ENCODE measurements at places on chromosomes 6 and 20.
A peak's percentile ranks its signal among the peaks of the same experiment; 100 is the strongest.

DNA sequence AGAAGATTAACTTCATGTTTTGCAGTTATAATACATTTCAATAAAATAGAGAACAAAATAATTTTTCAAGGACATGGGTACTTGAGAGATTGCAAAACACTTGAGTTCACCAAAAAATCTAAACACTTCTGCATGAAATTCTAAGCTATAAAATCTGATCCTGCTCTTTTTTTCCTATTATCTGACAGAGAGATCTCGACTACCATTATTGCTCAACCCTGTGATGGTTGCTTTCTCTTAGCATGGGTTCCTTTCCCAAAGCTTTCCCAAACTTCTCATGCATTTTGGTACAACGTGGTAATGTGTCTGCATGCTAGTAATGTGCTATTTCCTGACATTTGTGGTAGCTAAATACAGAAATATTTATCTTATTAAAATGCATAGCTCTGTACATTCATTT lies 1243.1 kb upstream of the ADGRB3 start:
- DNase-seq = no peak

DNA sequence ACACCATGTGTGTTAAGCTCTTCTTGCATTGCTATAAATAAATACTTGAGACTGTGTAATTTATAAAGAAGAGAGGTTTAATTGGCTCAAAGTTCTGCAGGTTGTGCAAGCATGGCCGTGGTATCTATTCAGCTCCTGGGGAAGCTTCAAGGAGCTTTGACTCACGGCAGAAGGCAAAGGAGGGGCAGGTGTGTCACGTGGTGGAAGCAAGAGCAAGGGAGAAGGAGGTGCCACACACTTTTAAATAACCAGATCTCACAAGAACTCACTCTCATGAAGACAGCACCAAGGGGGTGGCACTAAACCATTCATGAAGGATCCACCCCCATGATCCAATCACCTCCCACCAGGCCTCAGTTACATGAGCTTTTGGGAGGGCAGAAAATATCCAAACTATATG lies 193.7 kb downstream of the ERMARD start:
- DNase-seq = no peak

DNA sequence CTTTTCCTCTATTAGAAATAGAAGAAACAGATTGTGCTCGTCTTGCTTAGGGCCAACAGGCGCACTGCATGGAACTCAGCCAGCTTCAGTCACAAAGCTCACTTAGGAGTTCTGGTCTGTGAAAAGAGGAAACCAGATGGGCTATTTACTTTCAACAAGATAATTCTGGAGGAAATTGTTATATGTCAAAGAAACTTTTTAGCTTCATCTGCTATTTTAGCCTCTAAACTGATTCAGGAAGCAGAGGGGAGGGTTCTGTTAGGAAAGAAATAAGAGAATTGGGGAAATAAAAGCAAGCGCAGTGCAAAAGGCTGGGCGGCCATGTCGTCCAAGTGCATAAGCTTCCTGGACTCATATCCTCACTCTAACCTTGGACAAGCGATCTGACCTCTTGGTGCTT lies 21.3 kb downstream of the PRKN start:
- DNase-seq = peak; percentile 1

- no peak for DNase-seq
Observed at GRCh38 chr6:135334169-135334568, 153.1 kb downstream of the MYB start.

- DNase-seq = no peak
Observed at GRCh38 chr6:77037439-77037838, 425.9 kb downstream of the HTR1B start.

GRCh38 chr20:35359335-35359950 lies 52.3 kb downstream of the UQCC1 start:
- no peak for DNase-seq

- DNase-seq = no peak
Observed at GRCh38 chr20:6956574-6956973, 189.1 kb downstream of the BMP2 start.

DNA sequence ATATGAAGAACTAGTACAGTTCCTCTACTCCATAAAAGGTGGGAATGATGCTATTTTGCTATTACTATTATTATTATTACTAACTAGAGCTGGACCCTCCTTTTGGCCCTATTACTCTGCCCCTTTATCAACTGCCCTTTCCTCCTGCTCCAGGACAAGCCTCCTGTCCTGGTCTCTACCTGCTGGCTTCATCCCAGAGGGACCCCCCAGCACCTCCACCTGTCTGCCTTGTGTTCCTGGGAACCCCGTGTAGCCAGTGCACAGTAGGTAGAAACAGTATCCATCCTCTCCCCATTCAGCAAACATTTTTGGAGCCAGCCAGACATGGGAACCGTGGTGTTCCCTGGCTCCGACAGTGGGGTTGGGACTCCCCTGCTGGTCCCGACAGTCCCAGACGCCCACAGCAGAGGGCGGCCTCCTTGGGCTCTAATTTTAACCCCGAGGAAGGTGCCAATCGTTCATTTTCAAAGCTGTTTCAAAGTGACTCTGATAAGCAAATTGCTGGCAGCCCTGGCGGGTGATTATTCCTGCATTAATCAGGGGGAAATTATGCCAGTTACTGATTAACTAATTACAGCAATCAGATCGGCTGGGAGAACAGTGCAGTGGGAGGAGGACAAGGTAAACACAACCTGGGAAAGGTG lies 44.2 kb upstream of the MDGA1 start:
- no peak for DNase-seq

DNA sequence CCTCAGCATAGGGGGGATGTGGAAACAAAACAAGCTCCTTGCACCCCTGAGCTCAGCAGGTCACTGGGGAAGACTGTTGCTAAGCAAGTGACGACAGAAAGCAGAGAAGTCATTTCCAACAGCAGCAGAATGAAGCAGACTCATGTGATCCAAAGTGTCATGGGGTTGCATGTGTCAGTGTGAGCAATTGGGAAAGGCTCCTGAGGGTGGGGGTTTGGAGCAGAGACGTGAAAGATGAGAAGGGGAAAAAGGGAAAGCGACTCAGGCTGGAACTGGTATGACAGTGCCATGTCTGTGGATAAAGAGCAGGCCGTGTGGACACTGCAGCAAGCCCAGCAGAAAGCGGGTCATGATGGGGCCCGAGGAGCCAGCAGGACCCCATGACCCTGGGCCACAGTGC lies 363.9 kb downstream of the PREX1 start:
- DNase-seq = no peak

DNA sequence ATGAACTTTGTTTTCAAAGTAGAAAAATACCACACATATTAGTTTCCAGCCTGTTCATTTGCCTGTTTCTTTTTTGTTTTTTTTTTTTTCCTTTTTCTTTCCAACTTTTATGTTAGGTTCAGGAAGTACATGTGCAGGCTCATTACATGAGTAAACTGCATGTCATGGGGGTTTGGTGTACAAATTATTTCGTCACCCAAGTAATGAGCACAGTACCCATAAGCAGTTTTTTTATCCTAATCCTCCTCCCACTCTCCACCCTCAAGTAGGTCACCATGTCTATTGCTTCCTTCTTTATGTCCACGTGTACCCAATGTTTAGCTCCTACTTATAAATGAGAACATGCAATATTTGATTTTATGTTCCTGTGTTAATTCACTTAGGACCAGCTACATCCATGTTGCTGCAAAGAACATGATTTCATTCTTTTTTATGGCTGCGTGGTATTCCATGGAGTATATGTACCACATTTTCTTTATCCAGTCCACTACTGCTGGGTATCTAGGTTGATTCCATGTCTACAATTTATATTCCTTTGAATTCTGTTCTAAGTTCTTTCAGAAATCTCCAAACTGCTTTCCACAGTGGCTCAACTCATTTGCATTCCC lies 31.8 kb downstream of the SNX14 start:
- DNase-seq = no peak

GRCh38 chr6:37525460-37526357 lies 26.0 kb upstream of the CCDC167 start:
- no peak for DNase-seq

DNA sequence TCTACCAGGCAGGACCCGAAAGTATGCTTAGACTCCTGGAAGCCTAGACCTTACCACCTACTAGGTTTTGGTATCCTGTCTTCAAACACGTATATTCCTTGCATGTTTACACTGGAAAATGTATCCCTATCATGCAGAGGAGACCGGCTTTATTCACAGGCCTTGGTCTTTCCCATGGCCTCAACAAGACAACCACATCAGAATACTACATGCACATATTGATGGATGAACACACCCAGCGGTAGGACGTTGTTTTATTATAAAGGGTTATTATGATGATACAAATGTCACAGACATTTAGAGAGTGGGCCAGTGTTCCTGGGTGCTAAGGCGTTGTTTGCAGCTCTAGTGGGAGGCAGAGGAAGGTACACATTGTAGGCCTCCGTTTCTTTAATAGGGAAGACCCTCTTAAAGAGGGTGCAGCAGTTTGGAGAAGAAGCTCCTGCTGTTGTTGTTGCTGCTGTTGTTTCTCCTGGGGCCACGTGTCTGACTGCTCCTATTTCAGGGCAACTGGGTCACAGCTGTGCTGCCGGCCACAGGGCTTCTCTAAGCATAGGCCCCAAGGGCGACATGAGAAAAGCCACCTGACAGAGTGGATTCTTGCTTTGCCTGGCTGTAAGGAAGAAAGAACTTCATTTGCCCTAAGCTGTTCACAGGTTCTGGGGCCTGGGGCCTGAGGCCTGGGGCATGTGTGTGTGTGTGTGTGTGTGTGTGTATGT lies 98.3 kb upstream of the SASH1 start:
- no peak for DNase-seq

- DNase-seq = no peak
Observed at GRCh38 chr6:129312880-129313279, 397.1 kb downstream of the ARHGAP18 start.

DNA sequence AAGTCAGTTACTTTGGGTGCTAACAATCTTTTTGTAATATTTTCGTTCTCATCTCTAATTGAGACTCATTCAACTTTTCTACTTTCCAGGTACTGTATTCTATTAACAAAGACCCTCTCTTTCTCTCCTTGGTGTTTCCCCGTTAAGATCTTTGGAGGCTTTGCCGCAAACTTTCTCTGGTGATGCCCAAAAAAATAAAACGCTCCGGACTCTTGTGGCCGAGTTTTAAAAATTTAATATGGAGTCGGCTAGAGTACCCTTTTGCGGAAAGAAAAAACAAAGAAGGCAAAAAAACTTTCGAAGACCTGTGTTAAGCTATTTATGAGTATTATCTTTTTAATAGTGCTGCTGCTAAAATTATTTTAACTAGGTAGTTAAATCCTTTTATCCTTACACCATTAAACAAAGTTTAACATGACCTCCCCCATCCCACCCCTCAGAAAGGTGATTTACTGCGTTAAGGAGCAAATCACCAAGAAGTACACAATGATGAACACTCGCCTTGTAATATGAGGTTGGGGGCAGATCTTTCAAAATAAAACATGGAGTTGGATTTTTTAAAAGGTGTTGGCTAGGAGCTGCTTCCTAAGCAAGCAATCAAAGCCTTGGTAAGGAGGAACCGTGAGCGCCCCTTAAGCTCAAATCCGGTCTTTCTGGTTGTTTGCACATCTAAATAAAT lies 10.0 kb downstream of the SIM1 start:
- DNase-seq = no peak

DNA sequence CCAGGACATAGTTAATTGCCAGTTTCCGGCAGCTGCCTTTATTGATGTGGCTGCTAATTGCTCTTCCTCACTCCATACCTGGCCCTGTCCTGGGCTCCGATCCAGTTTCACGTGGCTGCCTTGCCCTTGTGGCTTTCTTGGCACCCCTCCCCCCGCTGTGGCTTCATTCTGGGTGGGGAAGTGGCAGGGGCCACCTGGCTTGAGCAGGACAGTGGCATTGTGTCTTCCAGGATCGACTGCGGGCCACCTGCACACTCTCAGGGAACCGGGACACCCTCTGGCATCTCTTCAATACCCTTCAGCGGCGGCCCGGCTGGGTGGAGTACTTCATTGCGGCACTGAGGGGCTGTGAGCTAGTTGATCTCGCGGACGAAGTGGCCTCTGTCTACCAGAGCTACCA lies 10.8 kb downstream of the MAVS start:
- no peak for DNase-seq

- DNase-seq = no peak
Observed at GRCh38 chr6:35919827-35920751, 809 bp downstream of the SRPK1 start.

DNA sequence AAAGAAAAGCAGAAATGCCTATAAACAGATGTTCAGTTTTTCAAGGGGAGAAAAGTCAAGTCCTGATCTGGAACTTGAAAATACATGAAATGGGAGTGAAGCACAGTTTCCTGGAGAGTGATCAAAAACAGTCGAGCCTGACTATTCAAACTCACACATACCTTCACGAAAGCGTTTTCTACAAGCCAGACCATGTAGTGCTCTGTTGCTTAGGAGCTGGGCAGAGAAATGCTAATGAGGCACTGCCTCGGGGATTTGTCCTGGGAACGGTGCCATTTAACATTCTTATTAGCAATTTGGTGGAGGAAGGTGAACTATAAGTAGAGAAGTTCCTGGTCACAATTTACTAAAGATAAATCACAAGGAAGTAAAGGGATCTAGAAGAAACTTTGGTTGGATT lies 5.9 kb downstream of the NHSL1 start:
- no peak for DNase-seq

DNA sequence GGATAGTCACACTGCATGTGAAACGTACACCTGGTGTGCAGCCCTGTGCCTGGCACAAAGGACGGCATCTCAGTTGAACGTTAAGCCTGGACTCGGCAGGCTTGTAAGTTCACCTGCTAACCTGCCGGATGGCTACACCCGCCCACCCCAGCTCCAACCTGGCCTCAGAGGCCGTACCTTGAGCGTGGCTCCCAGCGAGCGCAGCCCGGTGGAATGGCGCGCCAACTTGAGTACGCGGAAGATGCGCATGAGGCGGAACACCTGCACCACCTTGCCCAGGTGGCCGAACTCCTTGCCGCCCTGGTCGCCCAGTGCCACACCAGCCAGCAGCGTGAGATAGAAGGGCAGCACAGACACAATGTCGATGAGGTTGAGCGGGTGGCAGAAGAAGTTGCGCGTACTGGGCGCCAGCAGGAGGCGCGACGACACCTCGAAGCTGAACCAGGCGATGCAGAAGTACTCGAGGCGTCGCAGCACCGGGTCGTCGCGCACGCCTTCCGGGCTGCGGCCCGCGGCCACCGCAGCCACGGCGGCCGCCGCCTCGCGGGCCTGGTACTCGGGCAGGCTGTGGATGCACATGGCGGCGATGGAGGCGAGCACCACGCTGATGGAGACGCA lies 3.3 kb downstream of the KCNS1 start:
- no peak for DNase-seq

DNA sequence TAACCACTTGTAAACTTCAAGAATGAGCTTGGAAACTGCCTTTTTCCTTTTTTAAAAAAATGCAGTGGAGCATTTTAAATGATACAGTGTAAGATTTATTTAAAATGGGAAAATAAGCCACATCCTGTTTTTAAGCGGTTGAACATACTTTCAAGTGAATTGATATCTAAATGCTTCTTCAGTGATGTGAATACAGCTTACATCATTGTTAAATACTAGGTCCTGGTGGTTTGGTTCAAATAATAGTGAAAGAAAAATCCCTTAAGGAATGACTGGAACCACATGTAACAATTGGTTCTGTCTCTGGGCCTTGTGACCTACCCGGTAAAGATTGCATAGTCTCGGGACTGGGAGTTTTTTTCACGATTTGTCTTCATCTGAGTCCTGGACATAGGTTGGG lies 44.2 kb downstream of the BMP6 start:
- DNase-seq = no peak
